Osteoblast (primary cell): ENCODE measurements at places on chromosomes 5 and 9. TPM values are rescaled to one million over a fixed set of nuclear protein-coding genes. Genes with fewer than 3 reads are reported as not detected.
A peak's percentile ranks its signal among the peaks of the same experiment; 100 is the strongest.

- DNase-seq, result no peak
These were observed 10.1 kb downstream of the PHF2 start for GRCh38 chr9:93586290-93587057.

DNA sequence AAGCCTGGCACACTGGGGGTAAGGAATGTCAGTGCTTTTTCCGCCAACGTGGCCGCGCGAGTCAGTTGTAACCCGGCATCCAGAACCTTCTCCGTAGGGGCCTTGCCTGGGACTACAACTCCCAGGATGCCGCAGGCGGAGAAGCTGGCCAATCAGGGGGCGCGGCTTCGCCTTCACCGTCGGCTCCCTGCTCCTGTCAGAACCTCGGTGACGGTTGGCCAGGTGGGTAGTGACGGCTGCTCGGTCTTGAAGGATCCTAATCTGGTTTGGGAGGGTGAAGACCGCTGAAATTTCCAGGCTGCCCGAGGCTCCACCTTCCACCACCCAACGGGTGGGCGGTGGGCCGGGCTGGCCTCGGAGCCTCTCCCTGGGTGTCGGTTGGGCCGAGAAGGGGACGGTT, at the start of gene C5orf58:
Gene C5orf58, plus strand, starts transcription at position 200 of the 400 bp plus-strand sequence. CDS start 1,992 bp downstream, outside the sequence.
- DNase-seq, result no peak

DNA sequence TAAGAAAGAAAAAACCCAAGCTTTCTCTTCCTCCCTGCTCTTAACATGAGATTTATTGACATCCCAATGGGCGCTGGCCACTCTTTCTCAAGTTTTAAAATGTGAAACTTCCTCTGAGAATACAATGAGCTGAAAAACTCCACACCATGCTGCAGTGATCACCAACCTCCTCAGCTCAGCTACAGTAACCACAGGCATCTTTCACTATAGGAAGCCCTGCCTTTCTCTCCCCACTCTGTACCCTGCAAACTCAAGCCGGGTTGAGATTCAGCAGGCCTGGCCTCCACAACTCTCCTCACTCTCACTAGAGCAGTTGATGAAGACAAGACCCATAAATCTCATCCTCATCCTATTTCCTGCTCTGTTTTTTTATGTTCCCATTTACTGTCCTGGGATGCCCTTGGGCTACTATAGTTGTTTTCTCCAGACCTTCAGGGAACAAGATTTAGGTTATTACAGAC, 48.3 kb downstream of the SH3TC2 start:
- DNase-seq, result no peak

DNA sequence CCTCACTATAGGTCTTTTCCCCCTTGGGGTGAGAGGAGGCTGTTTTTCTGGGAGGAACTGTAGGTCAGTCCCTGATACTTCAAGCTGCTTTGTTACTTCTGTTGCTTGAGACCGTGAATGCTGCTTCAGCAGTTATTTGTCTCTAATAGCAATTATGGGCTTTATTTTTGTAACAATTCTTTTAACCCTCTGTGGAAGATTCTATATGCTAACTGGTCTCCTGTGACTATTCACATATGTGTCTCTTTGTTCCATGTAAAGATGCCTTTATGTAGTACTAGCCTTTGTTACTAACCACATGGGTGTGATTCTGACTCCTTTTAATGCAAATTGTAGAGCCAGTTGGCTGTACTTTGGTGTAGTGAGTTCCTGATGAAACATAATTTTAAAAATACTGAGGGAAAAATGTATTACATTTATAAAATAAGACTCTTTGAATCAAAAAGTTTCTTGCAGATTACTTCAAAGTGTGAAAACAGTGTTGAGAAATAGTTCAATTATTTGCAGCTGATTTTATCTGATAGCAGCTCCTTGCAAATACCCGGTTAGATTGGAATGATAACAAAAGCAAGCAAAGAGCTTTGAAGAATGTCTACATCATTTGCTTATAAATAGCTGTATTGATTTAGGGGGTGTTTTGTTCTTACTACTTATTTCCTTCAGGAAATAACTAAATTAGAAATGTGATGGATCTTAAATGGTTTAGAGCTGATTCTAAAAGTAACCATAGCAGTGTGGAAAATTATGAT, 46.6 kb downstream of the ANGPTL2 start:
- no peak for DNase-seq

- DNase-seq, result peak; percentile 61
These were observed 65.5 kb downstream of the SECISBP2 start for GRCh38 chr9:89383721-89384300.

DNA sequence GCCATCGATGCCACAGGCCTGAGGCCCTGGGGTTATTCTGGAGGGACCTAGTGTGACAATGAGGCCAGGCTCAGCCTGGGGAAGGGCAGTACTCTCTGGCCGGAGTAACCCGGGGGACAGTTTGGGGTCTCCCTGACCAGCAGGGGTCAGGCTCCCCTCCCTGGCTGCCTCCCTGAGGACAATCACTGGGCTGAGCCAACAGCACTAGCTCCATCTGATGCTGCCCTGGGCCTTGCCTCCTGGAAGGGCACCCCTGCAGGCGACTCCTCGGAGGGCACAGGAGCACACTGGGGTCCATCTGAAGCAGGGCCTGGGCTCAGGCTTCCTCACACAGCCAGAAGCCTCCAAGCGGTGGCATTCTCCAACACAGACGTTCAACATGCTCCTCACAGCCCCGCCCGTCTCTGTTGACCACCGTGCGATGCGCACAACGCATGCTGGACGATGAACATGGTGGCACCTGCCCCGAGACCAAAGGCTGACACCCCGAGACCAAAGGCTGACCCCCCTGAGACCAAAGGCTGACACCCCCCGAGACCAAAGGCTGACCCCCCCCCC, 68.3 kb downstream of the ADAMTS2 start:
- peak; percentile 72 for DNase-seq

- DNase-seq, result no peak
These were observed 4.4 kb downstream of the FRRS1L start for GRCh38 chr9:109162677-109163076.

DNA sequence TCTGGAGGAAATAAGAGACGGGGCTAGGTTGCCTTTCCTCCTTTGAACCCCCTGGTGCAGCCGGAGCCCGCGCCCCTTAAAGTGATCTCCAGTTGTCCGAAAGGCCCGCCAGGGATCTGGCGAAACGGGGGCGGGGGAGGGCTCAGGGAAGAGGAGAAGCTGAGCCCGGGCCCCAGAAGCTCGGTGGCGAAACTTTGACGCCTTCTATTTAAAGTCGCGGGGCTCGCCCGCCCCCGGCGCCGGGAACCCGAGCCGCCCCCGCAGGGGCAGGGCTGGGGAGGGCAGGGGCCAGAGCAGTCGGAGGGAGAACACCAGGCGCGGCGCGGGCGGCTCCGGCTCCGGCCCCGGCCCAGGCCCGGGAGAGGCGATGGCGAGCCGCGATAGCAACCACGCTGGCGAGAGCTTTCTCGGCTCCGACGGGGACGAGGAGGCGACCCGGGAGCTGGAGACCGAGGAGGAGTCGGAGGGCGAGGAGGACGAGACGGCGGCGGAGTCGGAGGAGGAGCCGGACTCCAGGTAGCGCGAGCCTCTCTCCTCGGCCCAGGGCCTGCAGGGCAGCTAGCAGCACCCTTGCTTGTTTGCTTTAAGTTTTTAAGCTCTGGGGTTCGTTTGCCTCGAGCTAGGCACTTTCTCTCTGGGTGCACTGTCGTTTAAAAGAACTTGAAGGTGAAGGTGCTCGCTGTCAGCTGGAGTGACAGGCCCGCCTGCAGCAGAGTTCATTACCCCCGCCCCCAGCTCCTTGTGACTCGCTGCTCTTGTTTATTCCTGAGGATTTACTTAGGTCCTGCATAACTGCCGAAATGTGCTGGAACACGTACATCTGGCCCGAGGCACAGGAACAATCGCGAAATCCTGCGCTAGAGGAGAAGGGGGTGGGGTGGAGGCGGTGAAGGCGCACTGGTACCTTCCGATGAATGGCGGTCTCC, at the start of gene CMYA5:
Gene CMYA5, plus strand, starts transcription at position 296 of the 926 bp plus-strand sequence. Its CDS starts 72 bp downstream, at position 368.
- DNase-seq, result peak; percentile 73

- no peak for DNase-seq
These were observed 10.6 kb upstream of the VLDLR start for GRCh38 chr9:2610985-2611384.

DNA sequence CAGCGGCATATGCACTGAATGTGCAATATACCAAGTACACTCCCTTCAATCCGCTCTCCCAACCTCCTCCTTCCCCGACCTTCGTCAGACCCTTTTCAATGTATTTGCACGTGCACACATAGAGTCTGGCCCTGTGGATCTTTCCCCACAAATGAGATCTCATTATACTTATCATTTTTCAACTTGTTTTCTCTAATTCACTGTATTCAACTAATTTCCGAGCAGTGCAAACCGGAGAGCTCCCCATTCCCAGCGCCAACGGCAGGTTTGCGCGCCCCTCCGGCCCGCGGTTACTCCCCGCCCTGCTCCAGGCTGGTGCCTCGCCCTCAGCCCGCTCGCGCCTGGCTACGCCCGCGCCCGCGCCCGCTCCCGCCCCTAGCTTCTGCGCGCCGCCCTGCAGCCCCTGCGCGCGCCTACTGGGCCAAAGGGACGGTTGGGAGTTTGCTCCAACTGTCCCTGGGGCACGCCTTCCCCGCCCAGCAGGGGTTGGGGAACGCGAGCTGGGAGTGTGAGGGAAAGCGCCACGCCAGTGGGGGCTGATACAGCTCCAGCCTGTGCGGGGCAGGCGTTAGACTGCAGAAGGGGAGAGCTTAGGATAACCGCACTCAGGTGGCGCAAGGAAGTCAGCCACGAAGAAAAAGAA, 3.3 kb upstream of the CDC20B start:
- peak; percentile 69 for DNase-seq

GRCh38 chr9:119365291-119366027, 3.8 kb downstream of the BRINP1 start:
- DNase-seq, result no peak

GRCh38 chr9:123679330-123679987, 250.5 kb downstream of the DENND1A start:
- DNase-seq, result peak; percentile 27

GRCh38 chr5:120769312-120769872, 305.3 kb downstream of the PRR16 start:
- no peak for DNase-seq

DNA sequence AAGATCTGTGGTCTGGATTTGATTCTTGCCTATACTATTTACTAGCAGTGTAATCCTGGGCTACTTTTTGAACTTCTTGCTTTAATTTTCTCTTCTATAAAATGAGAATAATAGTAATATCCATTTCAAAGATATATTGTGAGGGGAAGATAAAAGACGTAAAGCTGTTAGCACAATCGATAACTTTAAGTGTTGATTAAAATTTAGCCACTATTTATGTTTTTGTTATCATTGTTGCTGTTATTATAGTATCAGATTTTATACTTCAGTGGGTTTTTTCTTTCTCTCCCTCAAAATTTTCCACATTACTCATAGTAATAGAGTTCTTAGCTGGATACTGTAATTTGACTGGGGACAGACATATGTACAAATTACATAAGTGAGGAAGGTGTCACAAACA, 42.0 kb downstream of the STX17 start:
- no peak for DNase-seq

- DNase-seq, result no peak
These were observed 1655.8 kb downstream of the MAT2B start for GRCh38 chr5:165161204-165161603.

DNA sequence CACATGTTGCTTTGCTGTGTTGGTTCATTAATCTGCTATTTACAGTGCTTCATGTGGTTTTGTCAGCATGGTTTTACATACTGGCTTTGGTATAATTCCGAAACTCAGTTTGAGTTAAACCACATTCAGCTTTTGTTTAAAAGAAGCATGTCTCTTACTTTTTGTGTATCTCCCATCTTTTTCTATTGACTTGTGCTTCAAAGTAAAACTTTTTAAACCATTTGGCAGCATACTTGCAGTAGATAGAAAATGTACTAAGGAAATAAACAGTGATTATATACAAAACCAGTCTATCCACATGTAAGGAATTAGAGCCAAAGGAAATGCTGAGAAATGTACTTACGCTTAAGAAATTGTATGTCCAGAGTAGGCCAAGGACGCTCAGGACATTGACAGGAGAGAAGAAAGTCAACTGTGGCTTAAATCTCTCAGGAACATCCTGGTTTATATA, 286.9 kb downstream of the ARHGEF28 start:
- DNase-seq, result no peak

GRCh38 chr5:69030358-69031062, 63.3 kb upstream of the SLC30A5 start:
- no peak for DNase-seq

DNA sequence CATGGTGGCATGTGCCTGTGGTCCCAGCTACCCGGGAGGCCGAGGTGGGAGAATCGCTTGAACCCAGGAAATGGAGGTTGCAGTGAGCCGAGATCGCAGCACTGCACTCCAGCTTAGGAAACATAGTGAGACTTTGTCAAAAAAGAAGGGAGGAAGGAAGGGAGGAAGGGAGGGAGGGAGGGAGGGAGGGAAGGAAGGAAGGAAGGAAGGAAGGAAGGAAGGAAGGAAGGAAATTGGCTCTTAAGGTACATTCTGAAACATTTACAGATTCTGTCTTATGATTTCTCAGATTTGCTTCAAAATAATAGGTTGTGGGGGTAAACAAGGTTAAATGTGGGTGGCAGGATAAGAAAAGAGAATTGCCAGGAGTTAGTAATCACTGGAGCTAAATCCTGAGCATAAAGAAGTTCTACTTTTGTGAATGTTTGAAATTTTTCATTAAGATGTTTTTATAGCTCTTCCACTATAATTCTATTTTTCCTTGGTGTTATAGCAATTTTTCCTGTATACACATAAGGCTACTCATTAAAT, 2.1 kb upstream of the UGT3A2 start:
- DNase-seq, result no peak

GRCh38 chr5:105670596-105670995, 2000.1 kb downstream of the EFNA5 start:
- no peak for DNase-seq

DNA sequence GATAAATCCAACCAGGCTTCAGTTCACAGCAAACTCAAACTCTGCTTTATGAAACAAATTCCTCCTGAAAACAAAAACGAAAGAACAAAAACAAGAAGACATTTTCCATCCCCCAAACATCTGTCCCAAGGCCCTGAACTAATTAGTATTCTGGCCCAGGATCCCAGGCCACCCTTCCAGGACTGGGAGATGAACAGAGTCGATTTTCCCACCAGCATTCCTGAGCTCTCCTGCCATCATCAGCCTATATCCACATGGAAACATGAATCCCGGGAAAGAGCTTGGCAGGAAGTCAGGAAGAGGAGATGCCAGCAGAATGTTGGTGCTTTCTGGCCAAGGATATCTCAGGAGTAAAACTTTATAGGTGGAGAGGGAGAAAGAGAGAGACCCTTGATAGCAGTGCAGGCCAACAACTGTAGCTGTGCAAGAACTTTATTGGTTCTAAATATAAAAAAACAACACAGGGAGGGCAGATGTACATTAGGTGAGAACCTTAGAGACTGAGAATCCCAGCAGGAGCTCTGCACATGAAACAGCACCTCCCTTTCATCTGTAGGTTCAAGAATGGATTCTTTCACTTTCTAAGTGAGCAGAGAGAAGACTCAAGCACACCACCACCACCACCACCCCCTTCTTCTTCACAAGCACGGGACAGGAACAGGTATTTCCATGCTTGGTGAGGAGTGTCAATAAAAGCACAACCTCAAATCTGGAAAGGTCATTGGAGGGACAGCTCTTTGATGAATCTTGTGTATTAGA, 190.7 kb upstream of the TAS2R1 start:
- DNase-seq, result peak; percentile 6

RFX3 gene
- 1.4 and 2.9 TPM in 2 replicates for total RNA-seq

DCAF10 gene
- 28.6 and 30.4 TPM in 2 replicates for total RNA-seq

PLAC8L1 gene
- not detected in 2 replicates for total RNA-seq

SLC4A9 gene
- total RNA-seq, result not detected in 2 replicates
